H1 (cell line): ENCODE measurements at places on chromosomes 1 and 21. TPM values are rescaled to one million over a fixed set of nuclear protein-coding genes. Genes with fewer than 3 reads are reported as not detected.

Gene SMG5
- 94.7 and 98.0 TPM in 2 replicates for total RNA-seq

Gene TSTD1
- total RNA-seq, result 60.4 and 60.9 TPM in 2 replicates

- no peak overlapping the region for H3K4me3 ChIP-seq
- DNase-seq, result no peak
- H3K27me3 ChIP-seq, result no peaks in the 10 kb centered on the region
- H3K36me3 ChIP-seq, result no peaks in the 10 kb centered on the region; the same call in 1 of the 2 replicates
Measured at GRCh38 chr1:160717306-160717705, 5.7 kb upstream of the CD48 start.

- no peak overlapping the region for H3K27ac ChIP-seq
- H3K4me1 ChIP-seq, result peaks cover 4% of the 10 kb centered on the region; the same call in 1 of the 2 replicates
- H3K36me3 ChIP-seq, result no peaks in the 10 kb centered on the region
- H3K27me3 ChIP-seq, result no peaks in the 10 kb centered on the region
- H3K4me3 ChIP-seq, result no peak overlapping the region
Measured at GRCh38 chr1:167538657-167539056, 14.9 kb downstream of the CREG1 start.

DNA sequence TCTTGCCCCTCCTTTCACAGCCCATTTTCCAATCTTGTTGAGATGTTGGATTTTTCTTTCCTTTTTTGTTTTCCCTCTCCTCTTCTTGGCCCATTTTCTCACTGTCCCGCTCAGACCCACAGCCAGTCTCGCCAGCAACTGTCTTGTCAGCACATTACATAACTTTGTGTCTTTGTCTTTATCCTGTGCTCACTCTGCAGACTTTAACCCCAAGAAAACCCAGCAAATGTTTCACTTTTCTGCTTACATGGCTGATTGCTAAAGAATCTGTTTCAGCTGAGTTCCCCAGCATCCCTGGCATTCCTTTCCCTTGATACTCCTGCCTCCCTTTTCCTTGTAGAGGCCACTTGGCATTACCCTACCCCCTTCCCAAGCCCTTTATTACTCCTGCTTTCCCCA is 74.6 kb downstream of the ZNF648 start:
- DNase-seq, result no peak
- H3K4me3 ChIP-seq, result no peak overlapping the region

DNA sequence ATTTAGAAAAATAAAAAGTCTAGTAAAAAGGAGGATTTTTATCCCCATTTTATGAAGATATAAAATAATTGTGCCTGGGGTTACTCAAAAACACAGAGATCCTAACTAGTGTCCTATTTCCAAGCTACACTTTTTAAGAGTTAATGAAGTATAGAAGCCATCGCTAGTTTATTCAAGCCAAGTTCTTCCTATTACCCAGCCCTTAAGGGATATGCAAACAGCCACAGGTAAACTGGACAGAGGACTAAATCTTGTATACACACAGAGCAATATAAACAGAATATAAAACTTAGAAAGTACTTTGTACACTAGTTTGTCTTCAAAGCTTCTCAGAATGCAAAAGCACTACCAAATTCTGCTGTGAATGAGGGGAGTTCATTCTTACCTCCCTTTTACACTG is 111.1 kb downstream of the RERE start:
- H3K27ac ChIP-seq, result no peak overlapping the region
- H3K36me3 ChIP-seq, result no peaks in the 10 kb centered on the region
- no peak overlapping the region for H3K4me3 ChIP-seq
- no peaks in the 10 kb centered on the region for H3K27me3 ChIP-seq
- DNase-seq, result no peak
- peaks cover 7% of the 10 kb centered on the region; the same call in 1 of the 2 replicates for H3K4me1 ChIP-seq

DNA sequence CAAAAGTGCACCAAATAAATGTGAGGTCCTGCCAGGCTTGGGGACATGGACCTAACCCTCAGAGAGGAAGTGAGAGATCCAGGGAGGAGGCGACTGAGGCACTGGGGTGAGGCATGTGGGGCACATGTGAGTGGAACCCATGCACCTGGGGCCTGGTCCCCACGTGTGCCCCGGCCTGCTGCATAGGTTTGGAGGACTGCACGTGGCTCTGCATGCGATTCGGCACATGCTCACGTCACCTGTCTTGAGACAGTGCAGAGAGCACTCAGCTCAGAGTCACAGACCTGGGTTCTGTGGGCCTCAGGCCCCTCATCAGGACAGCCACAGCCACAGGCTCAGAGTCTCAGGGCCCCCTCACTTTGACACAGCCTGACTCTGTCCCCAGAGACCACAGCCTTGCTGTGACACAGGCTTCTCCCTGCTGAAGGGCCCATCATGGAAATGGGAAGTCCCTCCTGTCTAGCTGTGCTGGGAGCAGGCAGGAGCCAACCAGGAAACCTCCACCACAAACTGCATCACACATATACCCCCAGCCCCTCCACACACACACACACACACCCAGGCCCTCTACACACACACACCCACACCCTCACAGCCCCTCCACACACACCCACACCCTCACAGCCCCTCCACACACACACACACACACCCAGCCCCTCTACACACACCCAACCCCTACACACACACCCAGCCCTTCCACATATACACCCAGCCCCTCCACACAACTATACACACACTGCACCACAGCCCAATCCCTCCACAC is 48.2 kb downstream of the SLC9A1 start:
- no peak overlapping the region for H3K4me3 ChIP-seq
- DNase-seq, result no peak
- peaks cover 5% of the 10 kb centered on the region; the same call in 1 of the 2 replicates for H3K36me3 ChIP-seq
- H3K27ac ChIP-seq, result no peak overlapping the region
- peaks cover 2% of the 10 kb centered on the region; the same call in 1 of the 2 replicates for H3K4me1 ChIP-seq

GRCh38 chr1:72915581-72915980 is 633.2 kb upstream of the NEGR1 start:
- no peak for DNase-seq
- H3K4me1 ChIP-seq, result peaks cover 4% of the 10 kb centered on the region
- H3K36me3 ChIP-seq, result no peaks in the 10 kb centered on the region
- no peaks in the 10 kb centered on the region for H3K27me3 ChIP-seq

DNA sequence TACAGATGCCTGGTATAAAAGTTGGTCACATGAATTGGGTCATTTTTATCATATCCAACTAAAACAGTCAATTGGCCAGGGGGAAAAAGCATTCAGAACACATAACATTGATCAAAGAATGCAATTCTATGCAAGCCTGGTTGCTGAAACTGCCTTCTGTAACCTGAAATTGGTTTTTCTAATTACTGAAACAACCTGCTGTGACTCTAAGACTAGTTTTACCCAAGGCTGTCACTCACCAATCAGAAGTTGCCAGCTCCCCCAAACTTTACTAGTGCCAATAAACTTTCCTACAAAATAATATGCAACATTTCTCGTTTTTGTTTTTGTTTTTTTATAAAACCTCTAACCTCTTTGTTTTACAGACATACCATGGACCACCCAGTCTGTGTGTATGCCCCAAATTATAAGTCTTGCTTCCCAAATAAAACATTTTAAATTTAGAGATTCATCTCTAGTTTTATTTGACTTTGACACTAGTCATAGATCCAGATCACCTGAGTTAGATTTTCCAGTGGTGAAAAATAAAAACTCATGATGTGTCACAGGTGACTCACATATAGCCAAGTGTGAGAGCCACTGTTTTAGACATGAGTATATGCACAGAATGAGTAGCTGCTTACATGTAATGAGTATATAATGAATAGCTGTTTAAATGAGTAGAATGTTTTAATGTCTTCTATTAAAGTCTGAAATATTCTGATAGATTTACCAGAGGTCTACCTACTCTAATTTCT is 64.2 kb upstream of the CR2 start:
- H3K36me3 ChIP-seq, result no peaks in the 10 kb centered on the region
- no peaks in the 10 kb centered on the region for H3K27me3 ChIP-seq
- no peaks in the 10 kb centered on the region for H3K4me1 ChIP-seq
- H3K4me3 ChIP-seq, result no peak overlapping the region
- no peak for DNase-seq

DNA sequence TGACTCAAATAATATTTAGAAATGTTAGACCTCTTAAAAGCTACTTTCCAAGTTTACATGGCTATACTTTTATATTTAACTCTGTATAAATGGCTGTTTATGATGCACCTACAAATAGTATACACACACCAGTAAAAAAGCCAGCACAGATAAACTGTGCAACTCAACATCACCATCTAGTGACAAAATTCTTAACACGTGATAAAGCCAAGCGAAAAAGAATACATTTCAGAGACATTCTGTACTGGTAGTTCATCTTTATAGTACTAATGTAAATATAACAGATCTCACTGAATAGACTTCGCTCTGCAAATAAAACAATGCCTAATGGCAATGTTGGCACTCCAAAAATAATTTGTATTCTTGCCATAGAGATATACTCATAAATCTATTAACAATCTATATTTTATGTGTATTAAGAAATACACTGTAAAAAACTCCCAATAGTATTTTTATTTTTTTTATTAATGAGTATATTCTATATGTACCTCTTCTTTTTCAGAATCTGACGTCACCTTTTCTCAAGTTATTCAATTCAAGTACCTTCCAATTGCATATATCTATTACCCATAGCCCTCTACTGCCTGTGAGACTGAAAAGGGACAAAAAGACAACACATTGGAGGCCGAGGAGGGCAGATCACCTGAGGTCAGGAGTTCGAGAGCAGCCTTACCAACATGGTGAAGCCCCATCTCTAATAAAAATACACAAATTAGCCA is 100.2 kb downstream of the DPYD start:
- no peak overlapping the region for H3K4me3 ChIP-seq
- no peak overlapping the region for H3K27ac ChIP-seq
- no peaks in the 10 kb centered on the region for H3K27me3 ChIP-seq
- no peaks in the 10 kb centered on the region for H3K4me1 ChIP-seq
- no peak for DNase-seq

DNA sequence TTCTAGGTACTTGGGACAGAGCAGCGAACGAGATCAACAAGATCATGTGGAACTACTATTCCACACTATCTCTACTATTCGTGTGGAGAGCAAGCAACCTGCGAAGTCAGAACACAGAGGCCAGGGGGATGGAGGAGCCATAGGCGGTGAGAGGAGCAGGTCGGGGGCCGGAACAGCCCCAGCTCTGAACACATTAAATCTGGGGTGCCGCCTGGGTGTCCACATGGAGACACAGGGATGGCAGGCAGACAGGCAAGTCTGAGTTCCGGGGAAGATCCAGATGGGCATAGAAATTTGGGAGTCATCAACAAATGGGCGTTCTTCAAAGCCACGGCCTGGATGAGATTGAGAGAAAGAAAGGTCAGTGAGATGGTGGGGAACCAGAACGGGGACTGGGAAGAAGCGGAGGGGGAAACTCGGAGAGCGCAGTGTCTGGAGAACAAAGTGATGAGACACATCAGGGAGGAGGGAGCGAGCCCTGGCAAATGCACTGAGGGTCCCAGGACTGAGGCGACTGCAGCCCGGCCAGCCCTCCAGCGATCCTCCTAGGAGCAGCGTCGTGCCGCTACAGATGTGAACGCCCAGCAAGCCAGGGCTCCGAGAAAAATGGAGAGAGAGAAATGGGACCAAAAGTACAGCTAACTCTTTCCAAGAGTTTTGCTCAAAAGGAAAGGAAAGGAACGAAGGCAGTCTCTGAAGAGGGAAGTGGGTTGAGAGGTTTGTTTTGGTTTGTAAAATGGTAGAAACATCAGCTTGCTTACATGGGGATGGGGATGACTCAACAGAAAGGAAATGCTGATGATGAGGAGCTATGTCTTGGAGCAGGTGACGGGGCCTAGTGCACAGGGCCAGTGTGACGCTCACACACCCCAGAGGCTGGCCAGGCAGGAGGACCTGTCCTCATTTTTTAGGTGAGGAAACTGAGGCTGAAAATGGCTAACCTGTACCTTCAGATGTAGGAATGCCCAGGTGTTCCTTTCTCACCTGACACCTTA is 84.5 kb downstream of the GLIS1 start:
- no peaks in the 10 kb centered on the region; the same call in 1 of the 2 replicates for H3K27me3 ChIP-seq
- H3K36me3 ChIP-seq, result no peaks in the 10 kb centered on the region
- no peaks in the 10 kb centered on the region; the same call in 1 of the 2 replicates for H3K4me1 ChIP-seq
- no peak overlapping the region for H3K4me3 ChIP-seq
